Stimulated activated CD8-positive, alpha-beta memory T cell treated with anti-CD3 and anti-CD28 coated beads, Interleukin-4, amount 100 ng/mL, for 4 hours (primary cell): ENCODE measurements at places on chromosomes 1 and 21.

GRCh38 chr1:61580417-61580816 lies 144.5 kb downstream of the TM2D1 start:
- DNase-seq = no peak

GRCh38 chr1:76303340-76303717 lies 228.8 kb downstream of the ST6GALNAC3 start:
- no peak for DNase-seq

DNA sequence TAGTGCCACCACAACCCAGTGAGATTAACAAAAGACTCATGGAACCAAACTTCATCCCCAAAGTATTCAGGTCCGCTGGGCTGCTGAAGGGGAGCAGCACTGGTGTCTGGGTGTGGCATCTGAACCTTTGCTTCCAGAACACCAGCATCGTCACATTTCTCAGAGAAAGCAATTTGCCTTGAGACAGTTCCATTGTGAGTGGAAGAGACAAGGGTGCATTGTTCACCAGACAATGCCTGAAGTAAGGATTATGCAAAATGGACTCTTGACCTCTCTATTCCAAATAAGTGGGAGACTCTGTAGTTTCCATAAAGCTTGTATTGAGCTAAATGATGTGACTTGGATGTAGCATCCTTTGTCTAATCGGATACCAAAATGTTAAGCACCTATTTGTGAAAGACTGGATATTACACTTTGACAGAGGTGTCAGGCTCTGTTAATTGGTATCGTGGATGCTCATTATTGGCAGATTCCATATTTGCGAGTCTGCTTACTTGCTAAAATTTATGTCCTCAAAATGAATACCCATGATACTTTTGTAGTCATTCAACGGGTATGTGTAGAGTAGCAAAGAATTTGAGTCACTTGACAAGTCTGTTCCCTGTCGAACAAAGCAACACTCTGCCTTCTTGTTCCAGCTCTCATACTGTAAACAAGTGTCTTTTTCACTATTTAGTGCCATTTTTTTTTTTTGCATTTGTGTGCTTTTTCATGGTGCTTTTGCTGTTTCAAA lies 75.6 kb downstream of the MRPS6 start:
- no peak for DNase-seq

DNA sequence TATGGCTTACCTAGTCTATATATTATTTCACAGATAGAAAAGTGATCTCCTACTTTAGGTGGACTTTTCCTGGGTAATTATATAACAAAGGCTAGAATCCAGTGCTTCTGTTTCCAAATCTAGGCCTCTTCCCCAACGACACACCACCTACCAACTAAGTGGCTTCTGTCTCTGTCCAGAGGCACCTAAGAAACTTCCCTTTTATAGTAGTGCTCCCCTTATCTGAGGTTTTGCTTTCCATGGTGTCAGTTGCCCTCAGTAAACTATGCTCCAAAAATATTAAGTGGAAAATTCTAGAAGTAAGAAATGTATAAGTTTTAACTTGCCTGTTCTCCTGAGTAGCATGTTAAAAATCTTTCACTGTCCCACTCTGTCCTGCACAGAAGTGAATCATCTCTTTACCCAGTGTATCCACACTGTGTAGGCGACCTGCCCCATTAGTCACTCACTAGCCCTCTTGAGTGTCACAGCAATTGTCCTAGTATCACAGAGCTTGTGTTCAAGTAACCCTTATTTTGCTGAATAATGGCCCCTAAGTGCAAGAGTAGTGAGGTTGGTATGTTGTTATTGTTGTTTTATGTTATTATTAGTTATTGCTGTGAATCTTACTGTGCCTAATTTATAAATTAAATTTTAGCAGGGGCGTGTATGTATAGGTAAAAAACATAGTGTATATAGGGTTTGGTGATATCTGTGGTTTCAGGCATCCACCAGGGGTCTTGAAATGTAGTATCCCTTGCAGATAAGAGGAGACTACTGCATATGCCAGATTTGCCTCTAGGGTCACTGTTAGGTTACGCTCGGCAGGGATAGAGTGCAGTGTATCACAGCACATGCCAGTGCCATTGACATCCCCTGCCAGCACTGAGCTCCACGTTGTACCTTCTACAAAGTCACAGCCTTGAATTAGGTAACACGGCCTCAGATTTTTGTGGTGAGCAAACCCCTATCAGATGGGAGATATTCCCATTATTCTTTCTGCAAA lies 14.7 kb upstream of the CD53 start:
- DNase-seq = no peak

DNA sequence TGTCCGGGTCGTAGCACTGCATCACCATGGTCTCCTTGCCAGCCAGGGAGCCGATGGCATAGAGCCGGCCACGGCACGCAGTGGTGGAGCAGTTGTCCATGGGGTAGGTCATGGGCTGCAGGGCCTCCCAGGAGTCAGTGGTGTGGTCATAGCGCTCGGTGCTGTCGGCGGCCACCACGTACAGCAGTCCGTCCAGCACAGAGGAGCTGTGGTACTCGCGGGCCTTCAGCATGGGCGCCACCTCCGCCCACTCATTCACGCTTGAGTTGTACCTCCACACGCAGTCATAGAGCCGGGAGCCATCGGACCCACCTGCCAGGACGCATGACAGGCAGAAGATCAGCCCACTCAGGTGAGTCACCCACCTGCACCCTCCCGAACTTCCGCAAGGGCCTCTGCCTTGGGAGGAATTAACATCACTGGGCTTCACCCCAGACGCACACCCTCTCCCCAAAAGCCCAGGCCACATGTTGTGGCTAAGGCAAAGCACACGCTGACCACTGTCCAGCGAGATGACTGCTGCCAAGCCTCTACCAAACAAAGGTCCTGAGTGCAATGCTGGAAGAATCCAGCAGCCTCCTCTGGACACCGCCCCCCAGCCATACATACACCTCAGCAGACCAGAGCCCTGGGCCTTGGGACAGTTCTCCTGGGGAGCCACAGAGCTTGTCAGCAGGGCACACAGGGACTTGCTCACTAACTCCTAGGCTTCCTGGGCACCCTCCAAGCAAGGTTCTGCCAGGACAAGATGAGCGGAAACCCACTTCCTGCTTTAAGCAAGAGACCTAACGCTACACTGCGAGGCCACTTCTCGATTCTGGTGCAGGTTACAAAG lies 3.3 kb downstream of the KLHL21 start:
- DNase-seq = peak; percentile 62

GRCh38 chr1:20138961-20139550 lies at the start of gene PLA2G2F:
Gene PLA2G2F (plus strand): TSS chr1:20139323. CDS start chr1:20139428, 105 bp downstream.
- no peak for DNase-seq

DNA sequence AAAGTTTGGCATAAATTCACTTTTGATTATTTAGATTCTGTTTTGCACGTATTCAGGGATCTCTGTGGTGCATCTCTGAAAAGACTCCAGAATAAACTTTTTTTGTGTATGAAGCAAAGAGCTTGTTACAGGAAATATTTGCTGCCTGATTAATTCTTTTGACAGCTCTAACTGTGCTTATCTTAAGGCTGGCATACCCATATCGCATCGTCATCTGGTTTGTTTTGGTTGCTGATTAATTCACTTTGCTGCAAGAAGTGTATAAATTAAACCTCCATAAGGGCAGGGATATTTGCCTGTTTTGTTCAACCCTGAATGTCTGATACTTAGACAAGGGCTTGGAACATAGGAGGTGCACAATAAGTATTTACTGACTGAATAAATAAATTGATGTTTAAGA lies 17.5 kb upstream of the DUSP10 start:
- no peak for DNase-seq

DNA sequence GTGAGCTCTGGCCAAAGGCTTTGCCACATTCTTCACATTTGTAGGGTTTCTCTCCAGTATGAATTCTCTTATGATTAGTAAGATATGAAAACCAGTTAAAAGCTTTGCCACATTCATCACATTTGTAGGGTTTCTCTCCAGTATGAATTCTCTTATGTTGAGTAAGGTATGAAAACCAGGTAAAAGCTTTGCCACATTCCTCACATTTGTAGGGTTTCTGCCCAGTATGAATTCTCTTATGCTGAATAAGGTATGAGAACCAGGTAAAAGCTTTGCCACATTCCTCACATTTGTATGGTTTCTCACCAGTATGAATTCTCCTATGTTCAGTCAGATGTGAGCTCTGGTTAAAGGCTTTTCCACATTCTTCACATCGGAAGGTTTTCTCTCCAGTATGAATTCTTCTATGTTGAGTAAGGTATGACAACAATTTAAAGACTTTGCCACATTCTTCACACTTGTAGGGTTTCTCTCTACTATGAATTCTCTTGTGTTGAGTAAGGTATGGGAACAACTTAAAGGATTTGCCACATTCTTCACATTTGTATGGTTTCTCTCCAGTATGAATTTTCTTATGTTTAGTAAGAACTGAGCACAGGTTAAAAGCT lies 20.7 kb downstream of the ZNF695 start:
- DNase-seq = no peak
